ENCODE measurements at places on chromosomes 4 and X. TPM values are rescaled to one million over a fixed set of nuclear protein-coding genes. Genes with fewer than 3 reads are reported as not detected.

TMPRSS11B gene
- not detected for total RNA-seq

CD38 gene
- 0.14 TPM for total RNA-seq

CYTL1 gene
- total RNA-seq, result 3.1 TPM

PDGFC gene
- 31.6 TPM for total RNA-seq

CENPI gene
- total RNA-seq, result 2.8 TPM

TMEM144 gene
- 9.2 TPM for total RNA-seq

HPSE gene
- total RNA-seq, result 0.83 TPM

FBXL5 gene
- 108 TPM for total RNA-seq

FABP2 gene
- total RNA-seq, result not detected

GAGE13 gene
- total RNA-seq, result not detected

SORCS2 gene
- 1.1 TPM for total RNA-seq

XAGE1A gene
- total RNA-seq, result not detected

WWC2 gene
- total RNA-seq, result 26.3 TPM

BBS12 gene
- 6.8 TPM for total RNA-seq

FAM53A gene
- total RNA-seq, result 0.85 TPM

CDX4 gene
- total RNA-seq, result not detected

CSAG3 gene
- total RNA-seq, result not detected

ARL13A gene
- not detected for total RNA-seq

COX7B2 gene
- not detected for total RNA-seq

SERTM2 gene
- 2.3 TPM for total RNA-seq

TENM3 gene
- total RNA-seq, result 17.4 TPM

ANXA10 gene
- total RNA-seq, result 25.3 TPM

RCHY1 gene
- total RNA-seq, result 30.3 TPM

MAGEB10 gene
- not detected for total RNA-seq

SULT1E1 gene
- total RNA-seq, result 0.09 TPM

GAB1 gene
- 5.8 TPM for total RNA-seq
